Stimulated activated CD4-positive, alpha-beta T cell treated with anti-CD3 and anti-CD28 coated beads, Interleukin-1b, Interleukin-23, amount 100 ng/mL, for 1 hour (primary cell): ENCODE measurements at places on chromosomes 1 and 21.

- no peak for DNase-seq
Observed at GRCh38 chr1:243268751-243269460, 13.1 kb downstream of the SDCCAG8 start.

GRCh38 chr1:23436520-23437354 lies 12.2 kb upstream of the TCEA3 start:
- DNase-seq: no peak

DNA sequence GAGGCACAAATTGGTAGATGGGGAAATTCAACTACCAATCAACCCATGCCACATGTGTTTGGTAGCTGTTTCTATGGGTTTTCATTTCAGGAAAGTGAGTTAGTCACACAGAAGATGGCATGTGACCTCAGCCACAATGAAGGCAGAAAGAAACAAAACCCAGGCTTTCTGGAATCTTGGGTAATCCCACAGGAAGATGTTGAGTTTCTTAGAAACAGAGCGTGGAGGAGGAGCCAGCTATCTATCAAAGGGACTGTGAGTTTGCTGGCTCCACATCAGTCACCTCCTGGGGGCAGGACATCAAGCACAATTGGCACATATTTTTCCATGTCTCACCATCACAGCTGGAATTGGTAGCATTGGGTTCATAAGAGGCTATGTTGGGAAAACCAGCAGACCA lies 188.9 kb upstream of the PLXNA2 start:
- no peak for DNase-seq

- DNase-seq: no peak
Observed at GRCh38 chr1:116306840-116307442, 66.1 kb upstream of the ATP1A1 start.

GRCh38 chr1:6125366-6125765 lies 54.8 kb downstream of the CHD5 start:
- no peak for DNase-seq

- DNase-seq: no peak
Observed at GRCh38 chr1:45385302-45385701, 45.1 kb upstream of the MUTYH start.

DNA sequence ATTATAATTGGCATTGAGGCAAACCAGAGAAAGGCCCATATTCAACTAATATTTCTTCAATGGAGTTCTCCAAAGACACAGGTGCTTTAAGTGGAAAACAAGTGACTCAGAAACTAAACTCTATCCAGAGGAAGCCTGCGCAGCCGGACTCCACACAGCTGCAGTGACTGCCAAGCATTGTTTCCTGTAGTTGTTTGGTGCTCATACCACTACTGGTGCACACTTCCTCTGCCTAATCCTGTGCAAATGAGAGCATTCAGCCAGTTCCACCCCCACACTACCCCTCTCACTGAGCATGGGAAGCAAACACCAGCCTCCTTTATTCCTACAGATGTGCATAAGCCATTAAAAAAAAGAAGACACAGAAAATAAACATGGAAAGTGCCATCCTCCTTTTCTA lies 102.9 kb downstream of the VAV3 start:
- DNase-seq: no peak

DNA sequence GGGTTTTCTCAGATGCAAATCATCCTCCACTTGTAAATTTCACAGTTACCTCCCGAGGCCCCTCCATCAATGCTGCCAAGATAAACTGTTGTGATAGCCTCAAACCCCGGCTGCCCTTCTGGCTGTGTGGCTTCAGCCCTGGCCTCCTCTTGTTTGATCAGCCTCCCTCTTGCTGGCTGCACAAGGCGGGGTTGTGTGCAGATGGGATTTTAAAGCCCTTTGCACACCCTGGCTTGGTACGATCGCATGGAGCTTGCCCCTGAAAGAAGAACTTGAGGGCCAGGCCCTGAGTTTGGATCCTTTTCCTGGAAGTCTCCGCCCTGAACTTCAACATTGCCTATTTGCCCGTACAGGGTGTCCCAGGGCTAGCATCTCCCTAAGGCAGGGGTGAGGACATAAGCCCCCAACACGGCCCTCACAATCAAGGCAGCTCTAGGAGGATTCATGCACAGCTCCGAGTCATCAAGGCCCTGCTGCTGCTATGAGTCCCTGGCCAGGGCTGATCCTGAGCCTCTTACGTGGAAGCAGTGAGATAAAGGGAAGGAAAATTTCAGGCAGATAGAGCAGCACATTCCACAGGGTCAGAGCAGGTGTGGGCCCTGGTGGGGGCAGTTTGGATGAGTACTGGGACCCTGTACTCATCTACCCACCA lies 181.2 kb upstream of the VAMP3 start:
- no peak for DNase-seq

- no peak for DNase-seq
Observed at GRCh38 chr1:78650114-78650660, 556 bp downstream of the IFI44 start.
